ENCODE measurements at places on chromosomes 6 and 20.

GRCh38 chr6:73636048-73636447 lies 17.7 kb downstream of the SLC17A5 start:
- DNase-seq: no peak

- DNase-seq: no peak
Observed at GRCh38 chr6:154012852-154013251, 26.2 kb upstream of the OPRM1 start.

GRCh38 chr6:63788569-63788968 lies 153.0 kb downstream of the PHF3 start:
- DNase-seq: no peak

- peak; percentile 83 for DNase-seq
Observed at GRCh38 chr20:20860078-20860806, 147.8 kb upstream of the RALGAPA2 start.

DNA sequence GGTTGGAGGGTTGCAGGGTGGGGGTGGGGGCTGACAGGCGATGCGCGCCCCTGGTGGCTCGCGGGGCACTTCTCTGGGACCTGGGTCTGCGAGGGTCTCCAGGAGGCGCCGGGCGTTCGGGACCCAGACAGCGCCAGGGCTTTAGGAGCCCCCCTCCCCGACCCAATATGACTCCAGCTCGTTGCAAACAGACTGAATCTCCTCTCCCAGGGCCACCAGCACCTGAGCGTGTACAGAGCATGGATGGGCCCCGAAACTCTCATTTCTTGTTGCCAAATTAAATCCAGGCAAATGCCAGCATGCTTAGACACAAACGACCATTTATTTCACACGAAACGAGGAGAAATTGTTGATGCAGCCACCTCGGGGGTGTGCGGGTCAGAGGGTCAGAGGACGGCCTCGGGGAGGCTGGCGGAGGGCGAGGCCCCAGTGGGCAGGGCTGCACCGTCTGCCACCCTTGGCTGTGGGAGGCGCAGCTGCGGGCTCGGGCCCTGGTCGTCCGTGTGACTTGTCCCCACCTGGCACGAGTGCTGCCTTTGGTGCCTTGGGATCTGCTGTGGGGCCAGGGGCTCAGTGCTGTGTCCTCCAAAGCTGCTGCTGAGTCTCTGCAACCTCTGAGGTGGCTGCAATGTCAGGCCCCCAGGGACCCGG lies 20.9 kb upstream of the GATA5 start:
- DNase-seq: peak; percentile 37

GRCh38 chr6:159959165-159959975 lies 9.5 kb upstream of the IGF2R start:
- DNase-seq: peak; percentile 91

DNA sequence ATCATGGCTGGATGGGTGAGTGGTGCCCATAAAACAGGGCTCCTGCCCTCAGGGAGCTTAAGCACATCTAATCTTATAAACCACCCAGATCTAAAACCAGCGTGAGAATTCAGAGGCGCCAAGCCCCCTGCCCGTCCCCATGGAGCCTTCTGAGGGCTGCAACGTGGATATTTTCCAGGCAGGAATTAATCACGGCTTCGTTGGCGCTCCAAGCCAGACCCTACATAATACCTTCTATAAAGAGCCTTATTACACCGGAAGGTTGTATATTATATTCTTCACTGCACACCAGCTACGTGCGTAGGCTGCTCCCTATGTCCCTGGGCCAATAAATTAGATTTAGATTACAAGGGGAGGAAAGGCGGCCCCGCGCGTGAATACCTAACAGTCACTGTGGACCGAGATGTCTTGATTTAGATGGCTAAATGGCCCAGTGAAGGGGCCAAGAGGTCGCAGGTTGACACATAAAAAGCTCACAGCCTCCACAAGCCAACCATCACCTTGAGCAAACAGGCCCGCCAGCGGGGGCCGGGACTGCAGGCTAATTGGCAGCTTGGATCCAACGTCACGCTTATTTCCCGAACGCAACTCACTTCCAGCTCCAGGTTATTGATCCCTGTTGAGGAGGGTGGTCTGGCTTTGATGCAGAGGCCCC lies 64.7 kb upstream of the APCDD1L start:
- no peak for DNase-seq

DNA sequence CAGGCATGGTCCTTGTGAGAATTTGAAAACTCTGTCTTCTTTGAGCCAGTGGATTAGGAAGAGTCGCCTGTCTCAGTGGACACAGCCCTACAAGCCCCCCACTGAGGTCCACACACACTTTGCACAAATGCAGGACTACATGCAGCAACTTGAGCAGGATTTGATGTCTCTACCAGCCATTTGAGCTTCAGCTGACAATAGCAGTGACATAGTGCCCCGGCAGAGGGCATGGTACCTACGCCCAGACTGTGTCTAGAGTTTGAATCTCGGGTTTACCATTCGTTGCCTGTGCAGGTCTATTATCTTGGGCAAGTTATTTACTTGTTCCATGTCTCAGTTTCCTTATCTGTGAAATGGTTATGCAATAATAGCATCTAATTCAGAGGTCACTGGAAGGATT lies 580.1 kb downstream of the TFAP2B start:
- DNase-seq: no peak

DNA sequence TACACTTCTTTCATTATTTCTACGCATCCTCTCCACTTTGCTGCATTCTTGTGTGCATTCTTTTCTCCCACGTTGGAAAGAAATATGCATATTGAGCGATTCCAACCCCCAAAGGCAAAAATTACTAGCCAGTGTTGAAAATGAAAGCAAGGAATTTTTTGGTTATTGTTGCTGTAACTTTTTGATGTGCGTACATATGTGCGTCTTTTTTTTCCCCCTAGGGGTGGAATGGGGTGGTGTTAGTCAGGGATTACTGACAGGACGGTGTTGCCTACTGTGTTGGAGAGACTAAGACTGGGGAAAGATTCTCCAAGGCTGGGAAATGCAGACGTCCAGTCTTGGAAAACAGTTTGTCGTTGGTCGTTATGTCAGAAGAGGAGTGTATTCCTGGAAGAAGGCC lies 44.2 kb upstream of the ESR1 start:
- no peak for DNase-seq

DNA sequence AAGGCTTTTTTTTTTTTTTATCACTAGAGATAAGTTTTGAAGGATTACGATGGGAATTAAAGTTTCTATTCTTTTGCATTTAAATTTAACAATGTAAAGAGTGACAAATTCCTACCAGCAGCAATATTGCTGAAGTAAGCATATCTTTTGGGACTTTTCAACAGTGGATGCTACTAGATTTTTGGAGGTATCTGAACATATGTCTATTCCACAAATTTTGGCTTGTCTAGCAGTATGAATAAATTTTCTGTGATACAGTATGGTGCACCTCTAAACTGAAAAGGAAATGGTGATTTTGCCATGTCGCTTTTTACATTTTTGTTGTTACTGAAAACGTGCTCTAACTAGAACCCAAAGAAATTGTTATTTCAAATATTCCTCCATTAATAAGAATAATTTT lies 368.3 kb upstream of the MANEA start:
- DNase-seq: no peak

- DNase-seq: no peak
Observed at GRCh38 chr6:147666255-147666654, 157.8 kb downstream of the SAMD5 start.

DNA sequence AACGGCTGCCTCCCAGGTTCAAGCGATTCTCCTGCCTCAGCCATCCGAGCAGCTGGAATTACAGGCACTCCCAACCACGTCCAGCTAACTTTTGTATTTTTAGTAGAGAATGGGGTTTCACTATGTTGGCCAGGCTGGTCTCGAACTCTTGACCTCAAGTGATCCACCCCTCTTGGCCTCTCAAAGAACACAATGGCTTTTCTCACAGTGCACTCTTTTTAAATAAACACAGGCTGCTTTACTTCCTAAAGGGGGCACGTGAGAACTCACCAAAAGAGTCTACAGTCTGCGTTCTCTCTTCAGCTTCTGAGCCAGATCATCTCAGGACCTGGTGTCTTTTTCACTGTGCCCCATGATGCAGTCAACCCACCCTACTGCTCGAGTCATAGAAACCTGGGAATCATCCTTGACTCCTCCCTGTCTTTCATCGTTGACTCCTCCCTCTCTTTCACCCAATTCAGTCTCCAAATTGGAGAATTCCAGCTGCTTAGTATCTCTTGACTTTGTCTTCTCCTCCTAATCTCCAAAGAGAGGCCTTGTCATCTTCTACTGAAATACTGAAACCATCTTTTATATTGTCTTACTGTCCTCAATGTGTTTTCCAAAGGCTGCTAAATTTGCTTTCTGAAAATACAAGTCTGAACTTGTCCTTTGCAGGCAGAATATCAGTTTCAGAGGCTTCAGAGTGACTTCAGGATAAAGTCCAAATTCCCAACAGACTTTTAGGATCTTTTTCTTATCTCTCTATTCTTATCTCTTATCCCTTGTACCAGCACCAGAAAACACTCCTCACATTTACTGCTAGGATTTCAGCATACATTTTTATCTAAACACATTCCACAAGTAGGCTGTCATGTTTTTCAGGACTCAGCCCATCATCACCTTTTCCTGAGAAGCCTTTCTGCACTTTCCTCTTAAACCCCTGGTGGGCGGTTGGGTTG lies 323.4 kb downstream of the SYNE1 start:
- no peak for DNase-seq

DNA sequence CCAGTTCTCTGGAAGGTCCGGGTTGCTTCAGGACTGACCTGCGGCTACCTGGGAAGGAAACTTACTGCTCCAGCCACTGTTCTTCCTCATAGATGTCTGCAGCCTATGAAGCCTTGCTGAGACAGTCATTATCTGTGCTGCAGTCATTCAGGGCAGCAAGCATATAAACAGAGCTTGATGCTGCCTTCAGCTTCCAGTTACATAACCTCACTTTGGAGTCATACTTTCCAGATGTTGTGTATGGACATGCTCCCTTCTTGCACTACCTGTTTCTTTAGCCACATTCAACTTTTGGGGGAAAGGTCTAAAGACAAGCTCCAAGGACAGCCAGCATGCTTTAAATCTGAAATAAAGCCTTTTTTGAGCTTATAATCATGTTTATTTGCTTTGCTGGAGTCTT lies 98.1 kb downstream of the SLC24A3 start:
- no peak for DNase-seq

DNA sequence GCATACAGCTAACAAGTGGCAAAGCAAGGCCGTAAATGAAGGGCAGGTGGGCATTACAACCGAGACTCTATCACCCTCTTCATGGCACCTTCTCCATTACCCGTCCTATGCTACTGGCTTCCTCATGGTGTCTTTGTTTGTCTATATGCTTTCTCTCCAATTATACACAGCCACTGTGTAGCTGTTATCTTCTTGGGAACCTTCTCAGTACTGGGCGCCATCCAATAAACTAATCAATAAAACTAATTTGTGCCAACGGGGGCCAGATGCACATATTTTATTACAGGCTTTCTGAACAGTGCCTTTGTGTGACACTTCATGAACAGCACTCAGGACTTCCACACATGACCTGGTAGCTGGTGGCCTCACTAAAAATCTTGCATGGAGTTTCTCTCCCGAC lies 149.8 kb upstream of the PCSK2 start:
- no peak for DNase-seq

DNA sequence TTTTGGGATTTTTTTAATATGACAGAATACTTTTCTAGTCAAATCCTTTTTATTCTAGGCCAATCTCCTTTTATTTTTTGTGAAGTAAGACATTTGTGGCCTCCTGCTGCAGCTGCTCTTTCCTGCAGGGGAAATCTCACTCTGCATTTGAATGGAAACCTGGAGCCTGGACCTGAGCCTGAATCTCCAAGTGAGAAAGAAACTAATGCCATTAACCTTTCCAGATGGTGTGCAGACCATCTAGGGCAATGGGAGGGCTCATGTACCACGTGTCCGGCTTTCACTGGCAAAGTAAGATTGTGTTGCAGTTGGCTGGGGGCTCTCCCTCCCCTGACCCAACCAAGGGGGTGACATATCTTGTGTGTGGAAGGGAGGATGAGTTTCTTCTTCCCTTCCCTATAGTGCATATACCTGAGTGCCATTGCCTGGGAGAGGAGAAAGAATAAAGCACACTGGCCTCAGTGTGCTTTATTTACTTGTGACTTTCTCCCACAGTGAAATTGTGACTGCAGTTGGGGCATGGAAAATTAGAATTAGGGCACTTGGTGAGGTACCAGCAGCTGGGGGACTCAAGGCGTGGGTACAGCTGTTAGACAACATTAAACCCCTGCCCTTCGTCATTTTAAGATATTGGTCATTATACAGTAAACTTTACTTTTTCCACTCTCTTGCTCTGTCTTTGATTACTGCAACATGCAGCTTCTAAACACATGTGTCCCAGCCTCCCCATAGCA lies 159.8 kb upstream of the RIN2 start:
- peak; percentile 17 for DNase-seq

DNA sequence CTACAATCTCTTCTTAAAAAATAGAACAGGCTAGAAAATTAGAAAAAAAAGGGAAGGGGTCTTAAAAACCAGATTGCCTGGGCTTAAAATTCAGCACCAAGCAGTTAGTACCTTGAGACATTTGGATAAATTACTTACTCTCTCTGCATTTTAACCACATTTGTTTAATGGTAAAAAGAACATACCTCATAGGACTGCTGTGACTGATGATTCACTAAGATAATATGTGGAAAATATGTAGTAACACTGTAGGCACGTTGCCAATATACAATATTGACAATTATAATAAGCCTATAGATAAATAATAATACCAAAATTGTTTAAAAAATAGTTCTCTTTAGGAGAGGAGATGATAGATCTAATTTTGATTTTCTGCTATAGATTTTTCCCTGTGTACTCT lies 750.4 kb downstream of the TENT5A start:
- no peak for DNase-seq

GRCh38 chr6:150702675-150703074 lies 103.0 kb downstream of the PLEKHG1 start:
- no peak for DNase-seq

DNA sequence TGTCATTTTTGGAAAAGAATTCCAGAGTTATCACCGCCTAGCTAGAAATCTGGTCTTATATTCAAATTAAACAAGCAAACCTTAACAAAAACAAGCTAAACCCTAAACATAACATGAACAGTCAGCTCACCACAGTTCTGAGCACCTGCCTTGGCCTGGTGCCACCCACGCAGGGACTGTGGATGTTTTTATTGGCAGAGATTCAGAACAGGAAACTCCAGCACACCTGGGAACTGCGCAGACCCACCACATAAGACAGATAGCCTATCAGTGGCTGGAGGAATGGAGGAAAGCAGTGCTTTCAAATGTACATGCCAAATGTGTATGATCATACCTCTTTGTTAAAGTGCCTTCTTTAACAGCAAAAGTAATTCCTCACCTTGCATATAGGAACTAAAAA lies 8.9 kb downstream of the SLC16A10 start:
- DNase-seq: no peak

GRCh38 chr6:111011360-111012142 lies 29.7 kb downstream of the RPF2 start:
- peak; percentile 44 for DNase-seq

Measured in NCI-H524 (cell line).